ENCODE measurements at places on chromosomes 3 and 15.

GRCh38 chr3:127665586-127665985 lies 7.2 kb upstream of the ABTB1 start:
- no peak for DNase-seq

GRCh38 chr3:14304101-14305045 lies 98.0 kb upstream of the SLC6A6 start:
- peak; percentile 78 for DNase-seq

DNA sequence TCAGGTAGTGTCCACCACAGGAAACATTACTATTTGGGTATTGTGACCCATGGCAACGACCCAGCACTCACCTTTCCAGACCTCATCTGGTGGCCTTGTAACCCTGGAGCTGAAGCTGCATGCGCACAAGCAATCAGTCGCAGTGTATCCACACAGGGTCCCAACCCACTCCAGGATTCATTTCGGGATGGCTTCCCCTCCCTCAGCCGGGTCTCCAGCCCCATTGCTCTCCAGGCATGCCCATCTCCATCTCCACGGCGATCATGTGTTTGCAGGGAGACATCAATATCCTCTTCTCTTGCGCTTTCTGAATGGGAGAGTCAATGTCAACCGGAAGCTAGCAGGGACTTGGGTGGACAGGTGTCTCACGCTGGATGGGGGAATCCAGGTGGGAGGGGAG lies 35.2 kb downstream of the GOLGA6L2 start:
- DNase-seq: no peak

GRCh38 chr3:8458238-8458661 lies 43.4 kb upstream of the LMCD1 start:
- DNase-seq: no peak

- DNase-seq: no peak
These were observed 204.9 kb downstream of the TNIK start for GRCh38 chr3:171255236-171255806.

- no peak for DNase-seq
These were observed 669.5 kb downstream of the SQOR start for GRCh38 chr15:46304321-46304720.

GRCh38 chr3:89395456-89395855 lies 288.0 kb downstream of the EPHA3 start:
- no peak for DNase-seq

- DNase-seq: peak; percentile 12
These were observed 10.1 kb downstream of the ARL14 start for GRCh38 chr3:160686955-160687535.

GRCh38 chr3:23496165-23496564 lies 293.0 kb downstream of the UBE2E2 start:
- no peak for DNase-seq

GRCh38 chr15:84037301-84037700 lies 198.3 kb upstream of the GOLGA6L4 start:
- DNase-seq: no peak

DNA sequence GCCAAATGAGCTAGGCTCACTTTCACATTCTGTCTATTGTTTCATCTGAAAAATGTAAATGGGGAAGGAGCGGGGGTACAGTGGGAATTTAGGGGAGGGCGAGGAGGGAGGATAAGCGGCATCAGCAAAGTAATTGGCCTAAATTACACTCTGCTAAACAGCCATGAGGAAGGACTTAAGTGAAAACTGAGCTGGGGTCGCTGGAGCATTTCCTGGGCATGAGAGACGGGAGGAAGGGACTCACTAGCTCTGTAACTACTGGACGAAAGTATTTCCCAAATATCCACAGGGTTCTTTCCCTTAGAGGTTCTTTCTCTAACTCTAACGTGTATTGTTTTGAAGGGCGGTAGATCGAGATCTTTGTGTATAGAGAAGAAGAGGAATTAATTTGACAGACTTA lies 418.0 kb downstream of the SOX2 start:
- no peak for DNase-seq

GRCh38 chr3:135136361-135137100 lies 341.5 kb downstream of the EPHB1 start:
- no peak for DNase-seq

GRCh38 chr15:79401301-79401700 lies 30.8 kb upstream of the MINAR1 start:
- no peak for DNase-seq

GRCh38 chr3:105579439-105579838 lies 212.7 kb downstream of the ALCAM start:
- no peak for DNase-seq

- no peak for DNase-seq
These were observed 72.0 kb downstream of the KCNH8 start for GRCh38 chr3:19220311-19220710.

- peak; percentile 64 for DNase-seq
These were observed 392.6 kb downstream of the GAP43 start for GRCh38 chr3:116015931-116016330.

- no peak for DNase-seq
These were observed 44.4 kb upstream of the VGLL3 start for GRCh38 chr3:87035339-87035738.

- no peak for DNase-seq
These were observed 155.1 kb downstream of the IGF1R start for GRCh38 chr15:98803228-98804056.

DNA sequence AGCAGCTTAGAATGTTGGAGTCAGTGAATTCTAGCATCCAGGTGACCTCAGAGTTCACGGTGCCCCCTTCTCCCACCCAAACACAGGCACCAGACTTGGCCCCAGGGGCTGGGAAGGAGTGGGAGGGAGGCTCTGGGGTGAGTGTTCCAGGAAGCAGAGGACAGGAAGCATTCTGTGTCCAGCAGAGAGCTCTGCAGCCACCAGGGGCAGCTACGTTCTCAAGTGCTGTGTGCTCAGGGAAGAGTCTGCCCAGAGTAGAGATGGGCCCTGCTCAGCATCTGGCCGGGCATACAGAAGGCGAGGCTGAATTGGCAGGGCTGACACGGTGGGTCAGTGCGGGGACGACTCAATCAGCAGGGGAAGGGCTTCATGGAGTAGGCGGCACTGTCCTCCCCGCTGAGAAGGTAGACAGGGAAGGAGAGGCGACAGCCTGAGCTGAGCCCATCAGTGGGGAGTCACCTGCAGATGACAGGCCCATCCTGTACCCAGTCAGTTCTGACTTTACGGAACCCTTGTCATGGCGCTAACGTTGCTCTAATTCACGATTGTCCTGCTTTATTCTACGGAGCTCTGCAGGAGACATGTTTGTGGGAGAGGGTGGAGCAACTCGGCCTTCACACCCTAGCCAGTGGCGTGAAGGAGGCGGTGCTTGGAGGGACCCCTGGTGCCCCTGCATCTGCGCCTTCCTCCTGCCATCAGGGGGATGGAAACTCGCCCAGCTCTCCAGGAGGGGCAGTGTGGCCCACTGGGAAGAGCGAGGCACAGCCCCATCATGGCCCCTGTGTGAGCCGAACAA lies 82.2 kb downstream of the C3orf70 start:
- DNase-seq: peak; percentile 14

- no peak for DNase-seq
These were observed 376.1 kb upstream of the CFAP20DC start for GRCh38 chr3:59425942-59426341.

- no peak for DNase-seq
These were observed 866.9 kb downstream of the FHIT start for GRCh38 chr3:60384341-60384740.

GRCh38 chr15:53758412-53758811 lies 1.1 kb downstream of the WDR72 start:
- no peak for DNase-seq

DNA sequence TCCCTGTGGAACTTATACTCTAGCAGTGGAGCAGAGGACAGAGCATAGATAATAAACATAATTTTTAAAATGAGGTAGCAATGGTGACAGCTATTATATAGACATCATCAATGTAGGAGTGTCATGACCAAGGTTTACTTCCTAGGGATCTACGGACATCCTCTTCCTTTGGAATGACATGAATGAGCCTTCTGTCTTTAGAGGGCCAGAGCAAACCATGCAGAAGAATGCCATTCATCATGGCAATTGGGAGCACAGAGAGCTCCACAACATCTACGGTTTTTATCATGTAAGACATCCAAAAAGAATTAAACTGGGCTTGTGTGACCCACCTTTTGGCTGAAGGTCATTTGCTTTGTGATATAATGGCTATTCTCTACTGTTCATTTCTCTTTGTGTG lies 30.1 kb upstream of the CAPN3 start:
- no peak for DNase-seq

DNA sequence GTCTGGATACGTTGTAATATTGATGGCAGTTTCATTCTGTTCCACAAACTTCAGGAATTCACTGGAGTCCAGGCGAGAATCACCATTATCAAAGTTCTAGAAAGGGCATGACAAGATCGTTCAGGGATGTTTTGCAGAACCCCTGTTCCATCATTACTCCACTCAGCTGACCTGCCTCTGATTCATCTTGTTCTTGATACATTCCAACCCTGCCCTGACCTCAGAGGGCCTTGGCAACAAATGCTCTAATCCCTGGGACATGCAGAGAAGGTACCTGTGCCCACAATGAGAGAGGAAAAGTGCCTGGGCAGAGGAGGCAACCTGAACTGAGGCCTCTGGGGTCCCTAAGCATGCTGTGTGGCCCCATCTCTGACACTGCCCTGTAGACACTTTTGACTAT lies 45.9 kb downstream of the FSTL1 start:
- DNase-seq: no peak

- DNase-seq: no peak
These were observed 284.4 kb upstream of the RASGRP1 start for GRCh38 chr15:38849046-38849445.

DNA sequence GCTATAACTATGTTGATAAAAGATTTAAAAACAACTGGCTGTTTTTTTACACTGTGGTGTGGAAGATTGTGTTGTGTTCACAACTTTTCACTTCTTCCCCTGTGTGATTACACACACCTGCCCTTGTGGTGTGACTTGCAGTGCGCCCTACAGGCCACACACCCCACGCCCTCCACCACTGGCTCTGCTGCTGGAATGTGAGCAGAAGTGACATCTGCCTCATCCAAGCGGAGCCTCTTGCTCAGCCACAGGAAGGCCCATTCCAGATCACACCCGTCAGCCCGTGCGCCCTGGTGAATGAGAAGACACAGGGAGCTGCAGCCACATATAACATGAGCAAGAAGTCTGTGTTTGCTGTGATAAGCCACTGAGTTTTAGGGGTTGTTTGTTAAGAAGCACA lies 7.0 kb downstream of the CCR2 start:
- no peak for DNase-seq

GRCh38 chr3:78871048-78871447 lies 896.8 kb downstream of the ROBO1 start:
- no peak for DNase-seq

GRCh38 chr3:42012935-42013690 lies 51.2 kb upstream of the ULK4 start:
- peak; percentile 61 for DNase-seq

GRCh38 chr15:47872869-47873432 lies 155.6 kb downstream of the SEMA6D start:
- no peak for DNase-seq

GRCh38 chr3:37527361-37527760 lies 334.3 kb upstream of the CTDSPL start:
- DNase-seq: no peak

GRCh38 chr3:126181398-126181725 lies 976 bp upstream of the ALDH1L1 start:
- no peak for DNase-seq

DNA sequence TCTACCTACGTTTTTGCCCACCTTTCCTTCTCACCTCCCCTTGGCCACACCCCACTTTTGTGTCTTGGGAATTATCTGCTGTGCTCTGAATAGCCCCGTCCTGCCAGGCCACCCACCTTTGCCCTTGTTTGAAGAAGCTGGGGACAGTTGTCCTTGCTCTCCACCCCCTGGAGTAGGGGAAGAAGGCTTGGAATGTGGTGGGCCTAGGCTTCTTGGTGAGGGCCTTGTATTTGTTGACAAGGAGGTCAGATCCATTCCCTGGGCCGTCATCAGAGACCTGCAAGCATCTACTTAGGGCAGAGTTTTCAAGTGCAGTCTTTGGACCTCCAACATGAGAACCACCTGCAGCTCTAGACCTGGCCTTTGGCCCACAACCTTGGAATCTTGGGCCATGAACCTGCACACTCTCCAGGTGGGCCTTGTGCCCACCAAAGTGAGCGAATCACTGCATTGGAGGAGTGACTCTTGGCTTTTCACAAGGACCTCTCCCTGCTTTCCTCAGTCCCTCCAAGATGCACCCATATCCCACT lies 160.6 kb downstream of the APBA2 start:
- DNase-seq: no peak

GRCh38 chr3:16174026-16174355 lies 489 bp upstream of the GALNT15 start:
- DNase-seq: no peak

GRCh38 chr3:29711255-29711771 lies 430.4 kb downstream of the RBMS3 start:
- no peak for DNase-seq

- no peak for DNase-seq
These were observed 372.5 kb downstream of the IL20RB start for GRCh38 chr3:137330246-137330645.

DNA sequence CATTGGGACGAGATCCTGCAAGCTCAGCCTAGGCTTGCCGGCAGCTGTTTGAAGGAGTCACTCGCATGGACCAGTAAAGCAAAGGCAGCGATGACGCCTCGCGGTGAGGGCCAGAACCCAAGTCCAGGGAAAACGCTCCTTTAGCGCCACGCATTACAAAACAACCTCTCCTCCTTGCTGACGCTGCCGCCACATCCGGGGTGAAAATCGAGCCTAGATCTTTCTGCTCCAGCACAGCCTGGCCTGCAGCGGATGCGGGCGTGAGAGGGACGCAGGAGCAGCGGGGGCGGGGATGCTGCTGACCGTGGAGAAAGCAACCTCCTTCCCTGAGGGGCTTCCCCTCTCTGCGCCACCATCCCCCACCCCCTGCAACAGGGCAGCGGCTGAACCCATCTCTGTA lies 46.7 kb downstream of the CASR start:
- no peak for DNase-seq

DNA sequence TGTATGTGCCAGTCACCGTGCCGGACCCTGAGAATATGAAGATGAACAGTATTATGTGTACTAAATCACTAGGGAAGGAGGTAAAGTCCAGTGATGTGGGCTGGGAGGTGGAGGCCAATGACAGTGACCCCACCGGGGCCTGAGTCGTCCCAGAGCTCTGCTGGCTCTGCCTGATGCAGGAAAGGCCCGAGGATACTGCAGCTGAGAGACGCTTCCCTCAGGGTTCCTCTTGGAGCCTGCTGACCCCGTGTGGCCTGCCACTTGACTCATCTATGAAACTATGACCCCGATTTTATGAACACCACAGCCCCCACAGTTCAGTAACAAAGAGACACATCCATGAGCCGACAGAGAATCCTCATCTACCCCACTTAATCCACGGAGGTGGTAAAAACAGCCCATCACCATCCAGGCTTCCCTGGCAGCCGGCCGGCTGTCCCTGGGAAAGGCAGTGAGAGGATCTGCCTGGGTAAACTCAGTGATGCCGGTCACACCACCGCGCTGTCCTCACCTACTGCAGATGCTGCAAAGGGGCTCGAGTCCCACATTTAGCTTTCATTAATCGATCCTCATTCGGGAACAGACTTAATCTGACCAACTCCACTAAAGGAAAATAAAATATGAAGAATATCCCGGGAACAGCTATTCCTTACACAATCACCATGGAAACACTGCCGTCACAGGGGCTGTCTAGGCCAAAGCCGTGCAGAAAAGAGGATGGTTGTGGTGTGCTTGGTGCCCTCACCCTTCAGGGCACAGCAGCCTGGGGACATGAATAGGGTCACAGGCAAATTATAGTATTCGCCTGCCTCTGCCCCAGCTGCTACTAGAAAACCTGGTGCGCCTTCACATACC lies 82.9 kb downstream of the ARRDC4 start:
- no peak for DNase-seq
